ENCODE measurements at places on chromosomes 11 and 22. TPM values are rescaled to one million over a fixed set of nuclear protein-coding genes. Genes with fewer than 3 reads are reported as not detected.

DNA sequence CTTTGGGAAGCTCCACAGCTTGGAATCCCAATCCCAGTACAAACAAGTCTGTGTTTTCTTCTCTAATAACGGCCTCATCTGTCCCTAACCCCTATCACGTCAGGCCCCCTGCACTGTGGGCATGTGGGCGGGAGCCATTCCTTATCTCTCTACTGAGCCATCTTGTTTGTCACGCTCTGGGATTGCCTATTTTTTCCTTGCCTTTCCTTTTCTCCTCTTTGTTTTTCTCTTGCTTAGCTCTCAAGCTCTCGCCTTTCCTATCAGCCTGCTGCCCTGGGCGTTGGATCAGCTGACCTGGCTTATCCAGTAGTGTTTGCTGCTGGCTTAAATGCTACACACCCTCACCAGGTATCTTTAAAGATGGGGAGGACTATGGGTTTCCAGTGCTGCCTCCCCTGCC, 35.8 kb downstream of the ARHGAP1 start:
- peaks cover 4% of the 10 kb centered on the region for H3K4me1 ChIP-seq
- H3K36me3 ChIP-seq: peaks cover 46% of the 10 kb centered on the region
- H3K27me3 ChIP-seq: no peaks in the 10 kb centered on the region
- H3K27ac ChIP-seq: no peak overlapping the region
- H3K4me3 ChIP-seq: no peak overlapping the region

Gene OR56A5
- not detected for total RNA-seq

DNA sequence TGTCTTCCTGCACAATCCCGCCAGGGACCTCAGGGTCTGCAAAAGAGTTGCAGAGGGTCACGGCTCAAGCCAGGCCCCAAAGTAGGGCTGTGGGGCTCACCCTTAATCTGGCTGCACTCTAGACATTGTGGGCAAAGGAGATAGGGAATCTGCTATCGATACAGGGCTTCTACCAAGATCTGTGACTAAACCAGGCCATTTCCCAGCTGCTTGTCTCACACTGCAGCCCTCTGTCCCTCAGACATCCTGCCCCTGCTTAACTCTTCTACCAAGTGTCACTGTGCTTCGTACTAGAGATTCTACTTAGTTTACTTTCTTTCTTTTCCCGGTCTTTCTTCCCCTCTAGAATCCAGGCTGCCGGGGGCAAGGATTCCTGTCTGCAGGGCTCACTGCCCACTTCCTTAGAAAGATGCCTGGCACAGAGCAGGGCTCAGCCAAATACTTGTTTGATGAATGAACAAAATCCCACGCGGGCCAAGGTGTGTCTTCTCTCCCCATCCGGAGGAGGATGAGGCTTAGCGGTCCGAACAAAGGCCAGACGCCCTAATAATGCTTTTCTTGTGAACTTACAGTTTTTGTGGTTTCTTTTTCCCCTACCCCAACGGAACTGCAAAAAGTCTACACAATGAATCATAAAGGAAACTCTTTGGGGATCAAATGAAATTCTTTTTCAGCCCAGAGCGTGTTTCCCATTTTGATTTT, 61.3 kb upstream of the ANO1 start:
- no peaks in the 10 kb centered on the region for H3K36me3 ChIP-seq
- H3K4me3 ChIP-seq: no peak overlapping the region
- no peak overlapping the region for H3K27ac ChIP-seq
- no peaks in the 10 kb centered on the region for H3K27me3 ChIP-seq
- DNase-seq: no peak

Gene BTBD18
- not detected for total RNA-seq

DNA sequence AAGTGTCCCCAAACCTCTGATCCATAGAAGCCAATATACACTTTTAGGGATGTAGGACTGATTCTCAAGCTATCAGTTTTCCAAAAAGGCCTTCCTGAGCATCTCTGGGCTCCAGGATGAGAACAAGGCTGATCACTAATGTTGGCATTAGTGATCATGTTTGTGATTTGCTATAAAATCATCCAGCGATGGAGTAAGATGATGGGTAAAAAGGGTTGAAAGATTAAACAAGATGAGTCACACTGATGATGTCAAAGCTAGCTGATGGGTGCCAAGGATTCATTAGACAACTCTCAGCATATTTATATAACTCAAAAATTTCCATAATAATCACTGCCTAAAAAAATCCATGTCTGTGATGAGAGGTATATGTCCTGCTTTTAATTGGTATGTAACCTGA, 42.8 kb downstream of the ZNF280B start:
- no peak overlapping the region for H3K27ac ChIP-seq
- H3K36me3 ChIP-seq: no peaks in the 10 kb centered on the region
- no peak for DNase-seq
- no peak overlapping the region for H3K4me3 ChIP-seq
- peaks cover 30% of the 10 kb centered on the region for H3K27me3 ChIP-seq
- no peaks in the 10 kb centered on the region for H3K4me1 ChIP-seq

GRCh38 chr11:7520981-7521487, 7.2 kb downstream of the PPFIBP2 start:
- peaks cover 14% of the 10 kb centered on the region for H3K4me1 ChIP-seq
- no peak for DNase-seq
- no peak overlapping the region for H3K27ac ChIP-seq
- peaks cover 13% of the 10 kb centered on the region for H3K27me3 ChIP-seq
- no peaks in the 10 kb centered on the region for H3K36me3 ChIP-seq
- H3K4me3 ChIP-seq: no peak overlapping the region

GRCh38 chr22:45977551-45978274, 751 bp upstream of the WNT7B start:
- H3K27ac ChIP-seq: peak overlapping the region; percentile 45
- peak; percentile 62 for DNase-seq
- peak overlapping the region; percentile 34 for H3K4me3 ChIP-seq
- H3K4me1 ChIP-seq: no peaks in the 10 kb centered on the region

Gene MUC5AC
- total RNA-seq: not detected

Gene OR52I1
- total RNA-seq: not detected

GRCh38 chr11:12673924-12674570, at the start of gene TEAD1:
TSS of gene TEAD1 (plus strand) at chr11:12674421.
- H3K27ac ChIP-seq: no peak within 1 kb of the TSS
- H3K27me3 ChIP-seq: peaks cover 66% of the 10 kb centered on the region
- DNase-seq: peak; percentile 97

Gene RASL10A
- total RNA-seq: 0.64 TPM

DNA sequence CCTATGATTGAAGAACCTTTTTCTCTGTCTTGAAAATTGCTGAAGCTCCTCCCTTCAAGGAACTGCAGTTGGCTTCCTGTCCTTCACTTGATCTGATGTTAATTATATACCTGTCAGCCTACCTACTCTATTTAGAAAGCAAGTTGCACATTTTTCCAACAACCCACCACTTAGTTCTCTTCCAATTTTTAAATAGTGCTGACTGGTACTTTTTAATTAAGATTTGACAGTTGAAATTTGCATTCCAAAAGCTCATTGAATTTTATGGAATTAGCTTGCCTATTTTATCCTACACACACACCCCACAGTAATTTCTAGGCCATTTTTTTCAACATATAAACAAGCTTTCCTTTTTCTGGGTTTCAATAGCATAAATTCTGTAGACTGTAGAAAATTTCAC, 820.3 kb upstream of the FAT3 start:
- no peaks in the 10 kb centered on the region for H3K36me3 ChIP-seq
- no peak overlapping the region for H3K27ac ChIP-seq
- no peaks in the 10 kb centered on the region for H3K4me1 ChIP-seq
- DNase-seq: no peak

- no peak for DNase-seq
- peaks cover 14% of the 10 kb centered on the region for H3K4me1 ChIP-seq
- H3K27ac ChIP-seq: peak overlapping the region; percentile 38
Measured at GRCh38 chr11:68581439-68581838, 102.9 kb upstream of the GAL start.

GRCh38 chr22:47686594-47687345, 924.3 kb downstream of the TBC1D22A start:
- no peaks in the 10 kb centered on the region for H3K27me3 ChIP-seq
- no peaks in the 10 kb centered on the region for H3K36me3 ChIP-seq
- H3K4me3 ChIP-seq: no peak overlapping the region
- no peaks in the 10 kb centered on the region for H3K4me1 ChIP-seq
- H3K27ac ChIP-seq: no peak overlapping the region

- no peak overlapping the region for H3K27ac ChIP-seq
- no peak overlapping the region for H3K4me3 ChIP-seq
- H3K36me3 ChIP-seq: no peaks in the 10 kb centered on the region
- DNase-seq: no peak
Measured at GRCh38 chr11:119447664-119448242, 24.8 kb upstream of the THY1 start.

Gene SOX10
- not detected for total RNA-seq

Data from activated CD4-positive, alpha-beta T cell treated with anti-CD3 and anti-CD28 coated beads, Interleukin-2, amount 10 ng/mL, durations not matched to agents 24 days and 14 days (primary cell).